Activated CD8-positive, alpha-beta T cell treated with anti-CD3 and anti-CD28 coated beads, Interleukin-2, amount 10 ng/mL, durations not matched to agents 7 days and 5 days (primary cell): ENCODE measurements at places on chromosomes 2 and 18. TPM values are rescaled to one million over a fixed set of nuclear protein-coding genes. Genes with fewer than 3 reads are reported as not detected.
A peak's percentile ranks its signal among the peaks of the same experiment; 100 is the strongest.

- H3K27ac ChIP-seq, result peak overlapping the region; percentile 69
- DNase-seq, result no peak
- H3K36me3 ChIP-seq, result peaks cover 2% of the 10 kb centered on the region
- H3K4me3 ChIP-seq, result no peak overlapping the region
Observed at GRCh38 chr2:3204031-3204821, 173.4 kb downstream of the EIPR1 start.

The OTOF gene
- total RNA-seq, result 17.2 TPM

The NYAP2 gene
- total RNA-seq, result not detected

The C2orf66 gene
- 0.32 TPM for total RNA-seq

The CCDC142 gene
- 26.7 TPM for total RNA-seq
